ENCODE measurements at places on chromosomes 16 and 17.

DNA sequence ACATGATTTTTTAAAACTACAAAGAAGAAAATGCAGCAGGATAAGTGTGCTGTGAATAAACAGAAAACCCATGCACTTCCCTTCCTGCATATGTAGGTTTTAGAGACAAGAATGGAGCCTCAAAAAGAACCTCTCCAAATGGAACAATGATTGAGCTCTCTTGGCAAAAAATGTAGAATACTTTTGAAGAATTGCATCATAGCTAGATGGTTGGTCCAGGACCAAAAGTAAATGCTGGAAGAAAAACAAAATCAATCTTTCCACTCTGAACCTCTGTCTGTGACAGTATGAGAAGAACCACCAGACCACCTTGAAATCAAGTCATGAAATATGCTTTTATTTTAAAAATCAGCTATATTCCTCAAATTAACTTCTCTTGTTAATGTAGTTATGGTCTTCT lies 17.5 kb downstream of the HELZ start:
- no peak for DNase-seq

GRCh38 chr17:21376759-21377690 lies 868 bp downstream of the KCNJ12 start:
- DNase-seq = peak; percentile 45

GRCh38 chr16:84486126-84486525 lies 18.3 kb downstream of the MEAK7 start:
- DNase-seq = no peak

- no peak for DNase-seq
These were observed 7.2 kb downstream of the LPO start for GRCh38 chr17:58245428-58246103.

Measured in right hindlimb (tissue), 1 donor.